ENCODE measurements at places on chromosomes 12 and 14. TPM values are rescaled to one million over a fixed set of nuclear protein-coding genes. Genes with fewer than 3 reads are reported as not detected.

The CDKN3 gene
- 76.4 TPM for total RNA-seq

The DIO2 gene
- total RNA-seq, result 0.13 TPM

The SYNDIG1L gene
- total RNA-seq, result not detected

The NUAK1 gene
- total RNA-seq, result 68.6 TPM

The HRK gene
- not detected for total RNA-seq

The GALNT16 gene
- 0.11 TPM for total RNA-seq

The TSPAN19 gene
- total RNA-seq, result 0.07 TPM

The MMP17 gene
- total RNA-seq, result 4.7 TPM

The VCPKMT gene
- total RNA-seq, result 5.4 TPM

The PROX2 gene
- not detected for total RNA-seq

The CCDC175 gene
- not detected for total RNA-seq

The AVPR1A gene
- total RNA-seq, result not detected

The RAD9B gene
- 0.25 TPM for total RNA-seq

The LUM gene
- total RNA-seq, result 0.46 TPM

The RNASE4 gene
- 4.2 TPM for total RNA-seq

The TAS2R10 gene
- total RNA-seq, result 0.74 TPM

The GPRC5A gene
- total RNA-seq, result 15.1 TPM

The WSCD2 gene
- not detected for total RNA-seq

The GLIPR1L2 gene
- total RNA-seq, result 0.14 TPM

The FBXO21 gene
- 151 TPM for total RNA-seq

The CCDC92 gene
- total RNA-seq, result 5.1 TPM

The ZNF605 gene
- 4.7 TPM for total RNA-seq

The CD163L1 gene
- 1.3 TPM for total RNA-seq

The C12orf57 gene
- 84.6 TPM for total RNA-seq

The PAN2 gene
- 10.6 TPM for total RNA-seq

The CDKN1B gene
- total RNA-seq, result 56.7 TPM

The LRTM2 gene
- not detected for total RNA-seq

The NINJ2 gene
- total RNA-seq, result 0.66 TPM

The STON2 gene
- 0.13 TPM for total RNA-seq

The WIF1 gene
- total RNA-seq, result not detected

The CFAP54 gene
- 26.2 TPM for total RNA-seq

The CLEC14A gene
- total RNA-seq, result 256 TPM

The SLCO1B1 gene
- not detected for total RNA-seq

The KRT78 gene
- not detected for total RNA-seq

The NKX2-1 gene
- not detected for total RNA-seq
